Activated CD8-positive, alpha-beta memory T cell treated with anti-CD3 and anti-CD28 coated beads, Interleukin-2, amount 10 ng/mL, durations not matched to agents 7 days and 5 days (primary cell): ENCODE measurements at places on chromosomes 16 and 17.

- DNase-seq = no peak
These were observed 104.4 kb downstream of the MYO1D start for GRCh38 chr17:32772453-32773025.

- no peak for DNase-seq
These were observed 5.2 kb upstream of the EIF1 start for GRCh38 chr17:41683441-41684007.

DNA sequence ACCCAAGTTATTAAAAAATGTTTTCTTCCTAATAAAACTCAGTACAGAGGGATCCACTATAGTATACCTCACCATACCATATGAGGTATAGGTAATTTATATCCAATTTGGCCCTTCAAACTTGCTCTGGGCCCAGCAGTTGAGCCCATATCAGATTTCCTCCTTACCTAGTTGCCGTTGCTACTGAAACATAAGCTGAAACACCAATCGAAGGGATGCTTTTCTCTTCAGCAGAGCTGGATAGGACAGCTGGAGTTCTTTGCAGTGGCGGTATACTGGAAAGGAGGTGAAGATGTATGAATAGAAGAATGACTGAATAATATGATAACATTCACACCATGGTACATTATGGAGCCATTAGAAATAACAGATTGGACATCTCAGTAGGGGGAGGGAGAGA is 42.7 kb downstream of the TNRC6C start:
- DNase-seq = no peak

DNA sequence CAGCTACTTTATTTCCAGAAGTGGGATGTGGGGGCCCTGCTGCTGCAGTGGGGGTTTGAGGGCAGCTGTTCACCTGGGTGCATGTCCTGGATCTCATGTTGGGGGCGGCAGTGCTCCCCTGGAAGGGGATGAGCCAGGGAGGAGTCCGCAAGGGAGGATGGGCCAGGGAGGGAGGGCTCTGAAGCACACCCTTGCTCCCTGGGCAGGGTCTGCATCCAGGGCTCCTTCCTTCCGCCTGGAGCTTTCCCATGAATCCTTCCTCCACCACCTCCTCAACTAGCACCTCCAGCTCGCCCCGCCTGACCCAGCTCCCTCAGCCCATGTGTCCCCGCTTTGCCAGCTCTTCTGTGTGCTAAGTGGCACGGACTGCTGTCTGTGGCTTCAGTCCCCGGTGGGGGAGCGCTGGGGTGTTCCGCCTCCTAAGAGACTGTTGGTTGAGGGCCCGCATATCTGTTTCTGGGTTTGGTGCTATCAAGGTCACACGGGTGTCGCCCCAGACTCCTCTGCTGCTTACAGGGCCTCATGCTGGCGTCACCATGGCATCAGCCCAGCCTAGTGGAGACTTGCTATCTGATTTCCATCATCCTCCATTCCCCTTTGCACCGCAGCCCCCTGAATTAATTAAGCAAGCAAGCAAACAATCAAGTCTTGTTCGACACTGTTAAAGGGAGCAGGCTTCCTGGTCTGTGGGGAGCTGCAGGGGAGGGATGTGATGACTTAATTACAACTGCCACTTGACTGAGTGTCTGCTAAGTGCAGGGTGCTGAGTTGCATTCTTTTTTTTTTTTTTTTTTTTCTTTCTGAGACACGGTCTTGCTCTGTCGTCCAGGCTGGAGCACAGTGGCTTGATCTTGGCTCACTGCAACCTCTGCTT is 71.8 kb downstream of the PRKCA start:
- DNase-seq = peak; percentile 51

DNA sequence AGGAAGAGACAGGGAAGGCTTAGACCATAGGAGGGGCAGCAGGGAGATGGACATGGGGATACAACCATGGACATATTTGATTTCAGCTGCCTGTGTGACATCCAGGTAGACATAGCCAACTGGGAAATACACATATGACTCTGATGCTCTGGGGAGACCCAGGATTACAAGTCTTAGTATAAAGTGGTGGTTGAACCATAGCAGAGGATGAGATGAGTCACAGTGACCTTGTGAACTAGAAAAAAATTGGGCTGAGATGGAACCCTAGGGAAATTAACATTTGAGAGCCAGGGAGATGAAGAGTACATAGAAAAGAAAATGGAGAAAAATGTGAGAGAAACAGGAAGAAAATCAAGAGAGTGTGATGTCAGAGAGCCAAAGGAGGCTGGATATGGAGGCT is 10.2 kb downstream of the MARCHF10 start:
- DNase-seq = no peak

DNA sequence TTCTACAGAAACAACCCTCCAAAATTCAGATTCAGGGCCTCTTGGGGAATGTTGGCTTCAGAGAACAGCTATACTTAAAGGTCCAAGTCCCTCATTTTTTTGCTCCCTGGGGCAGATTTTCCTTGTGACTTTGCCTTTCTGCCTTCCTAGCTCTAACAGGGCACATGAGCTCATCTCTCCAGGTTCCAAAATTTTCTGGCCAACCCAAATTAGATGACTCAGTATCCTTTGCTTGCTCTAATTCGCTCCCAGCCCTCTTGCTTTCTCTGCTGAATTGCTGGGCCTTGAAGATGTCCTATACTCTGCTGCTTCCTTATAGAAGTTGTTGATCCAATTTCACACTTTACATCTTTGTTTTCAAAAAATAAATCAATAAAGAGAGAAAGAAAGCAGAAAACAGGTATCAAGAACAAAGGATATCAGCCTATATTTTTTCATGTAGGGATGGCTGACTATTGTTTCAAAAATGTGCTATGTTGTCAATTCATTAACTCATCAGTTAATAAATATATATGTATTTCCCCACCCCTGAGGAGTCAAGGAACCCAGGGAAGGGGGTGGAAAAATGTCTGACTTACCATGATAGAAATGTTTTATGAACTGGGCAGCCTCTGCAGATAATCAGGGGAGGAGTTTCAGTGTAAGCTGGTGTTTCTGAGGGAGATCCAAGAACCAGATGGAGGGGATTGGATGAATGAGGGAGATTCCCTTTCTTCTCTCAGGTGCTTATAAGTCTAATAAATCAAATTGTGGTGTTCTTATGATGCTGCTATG is 1.0 kb upstream of the KRTAP4-2 start:
- DNase-seq = no peak

DNA sequence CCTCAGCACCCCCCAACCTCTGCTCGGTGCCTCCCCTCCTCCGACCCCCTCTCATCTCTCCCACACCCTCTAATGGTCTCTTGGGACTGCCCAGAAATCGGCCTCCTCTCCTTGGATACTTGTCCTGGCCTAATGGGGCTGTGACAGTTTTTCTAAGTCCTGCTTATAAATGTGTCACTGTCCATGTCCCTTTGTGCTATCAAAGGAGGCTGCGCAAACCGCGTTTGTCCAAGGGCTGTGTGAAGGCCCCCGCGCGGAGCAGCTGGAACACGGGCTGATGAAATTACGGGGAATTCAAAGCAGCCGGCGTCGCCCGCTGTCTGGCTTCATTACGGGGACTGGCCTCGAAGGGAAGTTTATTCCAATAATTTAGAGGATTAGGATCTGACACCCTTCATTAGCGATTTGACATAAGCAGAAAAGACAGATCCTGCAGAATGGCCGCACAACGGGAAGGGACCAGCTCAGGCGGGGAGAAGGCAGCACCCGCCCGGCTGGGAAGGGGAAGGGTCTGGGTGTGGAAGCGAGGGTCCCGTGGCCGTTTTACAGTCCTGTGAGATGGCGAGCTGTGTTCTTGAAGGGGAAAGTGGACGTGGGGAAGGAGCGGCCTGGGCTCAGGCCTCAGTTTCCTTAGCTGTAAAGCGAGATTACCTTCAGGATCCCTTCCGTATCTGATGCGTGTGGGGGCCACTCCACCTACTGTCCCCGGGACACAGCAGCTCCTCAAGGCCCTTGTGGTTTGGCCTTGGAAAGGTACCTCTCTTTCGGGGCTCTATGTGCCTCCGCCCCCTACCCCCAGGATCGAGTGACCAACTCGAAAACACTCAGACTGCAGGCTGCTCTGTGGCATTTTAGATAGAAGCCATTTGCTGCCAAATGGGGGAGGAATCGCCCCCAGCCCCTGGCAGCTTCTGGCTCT is 1.6 kb upstream of the WFIKKN2 start:
- no peak for DNase-seq

DNA sequence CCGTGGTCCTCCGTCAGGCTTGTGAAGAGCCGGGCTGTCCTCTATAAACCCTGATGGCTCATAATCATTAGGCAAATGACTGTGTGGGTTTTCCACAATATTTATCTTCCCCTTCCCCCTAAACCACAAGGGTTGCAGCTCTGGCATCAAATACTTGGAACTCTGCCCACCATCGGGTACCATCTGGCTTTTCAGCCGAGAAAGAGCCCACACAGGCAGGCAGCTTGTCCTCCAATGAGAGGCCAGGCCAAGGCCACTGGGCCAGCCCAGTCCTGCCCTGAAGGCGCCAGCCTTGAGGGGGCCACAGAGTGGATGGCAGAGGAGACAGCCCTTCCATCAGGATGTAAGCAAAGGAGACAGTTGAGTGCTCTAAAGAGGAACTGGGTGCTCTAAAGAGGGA is 31.8 kb upstream of the NAT9 start:
- DNase-seq = no peak

DNA sequence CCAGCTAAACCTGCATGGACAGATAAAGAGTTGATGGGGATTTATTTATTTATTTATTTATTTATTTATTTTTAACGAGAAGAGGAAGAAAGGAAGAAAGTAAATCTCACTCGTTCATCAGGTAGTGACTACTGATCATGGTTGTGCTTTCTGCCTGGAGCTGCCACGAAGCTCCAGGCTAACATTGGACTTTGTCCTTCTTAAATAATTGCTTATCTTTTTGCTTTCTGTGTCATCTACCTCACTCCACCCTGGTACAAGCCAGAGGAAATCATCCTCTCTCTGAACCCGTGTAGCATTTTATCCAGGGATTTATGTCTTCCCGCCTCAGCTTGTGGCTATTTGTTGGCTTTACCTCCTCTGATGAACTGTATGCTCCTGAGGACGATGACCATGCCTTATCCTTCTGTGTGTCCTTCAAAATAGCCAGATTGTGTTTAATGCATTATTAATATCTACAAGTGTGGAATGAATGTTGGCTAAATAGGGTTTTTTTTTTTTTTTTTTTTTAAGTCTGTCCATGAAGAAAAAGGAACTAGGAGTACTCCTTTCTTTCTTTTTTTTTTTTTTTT is 8.0 kb upstream of the SLC12A3 start:
- DNase-seq = no peak

DNA sequence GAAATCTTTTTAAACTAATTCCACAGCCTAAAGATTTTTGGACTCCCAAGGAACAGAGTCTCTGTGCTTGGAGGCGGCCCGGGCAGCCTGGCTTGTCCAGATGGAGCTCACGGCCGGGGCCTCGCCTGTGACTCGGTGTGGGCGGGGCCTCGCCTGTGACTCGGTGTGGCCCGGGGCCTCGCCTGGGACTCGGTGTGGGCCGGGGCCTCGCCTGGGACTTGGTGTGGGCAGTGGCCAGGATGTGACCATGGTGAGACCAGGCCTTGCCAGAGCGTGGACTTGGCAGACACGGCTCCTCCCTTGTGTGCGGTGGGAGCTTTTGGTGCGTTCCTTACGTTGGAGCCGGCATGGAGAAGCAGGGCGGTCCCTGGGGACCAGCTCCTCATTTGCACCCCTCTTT is 92.3 kb downstream of the METRNL start:
- DNase-seq = no peak

GRCh38 chr16:57264950-57265371 is 19.5 kb downstream of the PLLP start:
- no peak for DNase-seq

GRCh38 chr17:75623386-75623785 is 9.8 kb upstream of the SMIM5 start:
- DNase-seq = no peak

DNA sequence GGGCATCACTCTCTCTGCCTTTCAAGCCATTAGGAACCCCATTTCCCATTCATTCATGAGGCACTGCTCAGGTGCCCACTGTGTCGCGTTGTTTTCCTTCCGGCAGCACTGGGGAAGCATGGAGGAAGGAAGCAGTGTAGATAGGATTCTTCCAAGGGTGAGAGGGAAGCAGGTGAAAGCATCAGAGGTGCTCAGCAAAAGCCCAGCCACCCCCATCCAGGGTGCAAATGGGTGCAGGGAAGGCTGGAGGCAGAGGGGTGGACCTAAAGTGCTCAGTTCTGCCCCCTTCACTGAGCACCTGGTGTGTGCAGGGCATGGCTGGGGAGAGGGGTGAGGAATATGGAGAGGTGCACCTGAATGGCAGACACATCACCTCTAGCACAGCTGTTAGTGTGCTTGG is 3.4 kb upstream of the NXPH3 start:
- no peak for DNase-seq

DNA sequence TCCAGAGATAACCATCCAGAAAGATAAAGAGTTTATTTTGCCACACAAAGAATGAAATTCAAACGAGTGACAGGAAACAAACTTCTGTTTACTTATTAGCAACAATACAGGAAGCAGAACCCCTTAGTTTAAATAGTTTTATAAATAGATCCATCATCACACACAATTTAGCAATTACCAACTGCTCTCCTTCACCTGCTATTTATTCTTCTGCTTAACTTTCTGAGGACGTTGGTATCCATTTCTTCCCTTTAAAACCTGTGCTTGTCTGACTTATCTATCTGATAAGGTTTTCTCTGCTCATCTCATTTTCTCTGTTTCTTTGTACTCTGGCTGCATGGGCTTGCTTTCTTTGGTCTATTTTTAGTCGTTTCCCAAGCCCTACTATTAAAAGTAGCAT is 4.3 kb upstream of the ADAMTS18 start:
- DNase-seq = no peak

DNA sequence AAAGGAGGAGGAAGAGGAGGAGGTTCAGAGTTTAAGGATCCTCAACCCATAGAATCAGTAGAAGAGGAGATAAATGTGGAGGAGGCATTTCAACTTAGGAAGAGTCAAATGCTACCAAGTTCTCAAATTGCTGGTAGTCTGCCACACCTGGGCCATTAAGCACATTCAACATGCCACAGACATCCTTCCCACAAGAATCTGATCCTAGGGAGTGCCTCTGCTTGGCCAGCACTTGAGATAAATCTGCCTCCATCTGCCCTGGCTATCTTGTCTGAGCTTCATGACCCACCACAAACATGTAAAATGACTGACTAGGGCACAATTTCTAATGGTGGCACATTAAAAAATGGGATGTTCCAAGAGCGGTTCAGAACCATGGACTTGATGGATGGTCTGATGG is 37.3 kb upstream of the AXIN2 start:
- DNase-seq = no peak

GRCh38 chr17:72342627-72343527 is 222.1 kb downstream of the SOX9 start:
- no peak for DNase-seq

GRCh38 chr16:7227229-7227721 is 105.4 kb upstream of the RBFOX1 start:
- DNase-seq = no peak

DNA sequence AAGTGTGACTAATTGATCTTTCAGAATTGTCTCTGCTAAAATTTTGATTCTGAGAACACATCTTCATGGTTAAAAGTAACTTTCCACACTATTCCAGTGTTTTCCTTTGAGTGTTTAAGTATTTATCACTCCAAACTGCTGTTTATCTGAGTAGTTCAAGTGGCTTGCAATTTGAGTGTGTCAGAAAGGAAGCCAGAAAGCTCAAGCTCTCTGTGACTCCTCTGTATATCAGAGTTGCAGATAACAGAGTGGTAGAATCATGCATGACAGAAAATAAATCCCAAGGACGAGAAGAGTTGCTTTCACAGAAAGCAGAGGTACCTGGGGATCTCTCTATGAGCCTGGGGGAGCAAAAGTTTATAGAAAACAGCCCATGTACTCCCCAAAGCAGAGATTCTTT is 130.0 kb downstream of the CYB561 start:
- no peak for DNase-seq
